CD4-positive, alpha-beta T cell treated with Interleukin-1 beta for 1 hour (primary cell): ENCODE measurements at places on chromosomes 2 and 18.

DNA sequence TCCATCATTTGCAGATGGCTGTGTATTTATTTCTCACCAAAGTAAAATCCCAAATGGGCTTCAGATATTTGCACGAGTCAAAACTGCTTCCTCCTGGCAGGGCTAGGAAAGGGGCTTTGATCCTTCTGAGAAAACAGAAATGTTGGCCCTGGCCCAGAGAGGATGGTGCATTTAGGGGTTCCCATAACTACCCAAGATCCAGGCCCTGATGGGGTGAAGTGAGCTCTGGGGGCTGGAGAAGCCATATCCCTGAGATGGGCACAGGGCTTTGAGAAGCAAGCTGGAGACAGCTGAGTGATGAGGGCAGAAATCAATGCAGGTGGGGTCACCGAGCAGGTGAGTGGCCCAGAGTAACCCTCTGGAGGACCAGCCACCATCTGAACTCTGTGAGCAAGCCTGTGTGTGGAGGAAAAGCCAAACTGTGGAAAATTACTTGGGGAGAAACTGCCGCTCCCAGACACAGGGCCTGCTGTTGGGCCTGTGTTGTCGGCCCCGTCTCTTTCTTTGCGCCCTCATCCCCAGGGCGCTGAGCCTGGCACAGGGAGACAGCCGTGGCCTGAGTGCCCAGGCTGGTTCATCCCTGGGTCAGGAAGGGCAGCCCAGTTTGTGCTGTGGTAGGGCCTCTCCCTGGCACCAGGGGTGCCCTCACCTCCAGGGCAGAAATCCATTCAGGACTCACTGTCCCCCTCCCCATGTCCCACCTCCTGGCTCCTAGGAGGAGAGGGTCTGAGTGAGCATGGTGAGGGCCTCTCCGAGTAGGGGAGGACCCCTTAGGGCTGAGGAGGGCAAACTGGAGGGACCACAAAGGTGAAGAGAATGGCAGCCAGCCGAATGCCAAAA lies 167.8 kb upstream of the HAAO start:
- no peak for DNase-seq

DNA sequence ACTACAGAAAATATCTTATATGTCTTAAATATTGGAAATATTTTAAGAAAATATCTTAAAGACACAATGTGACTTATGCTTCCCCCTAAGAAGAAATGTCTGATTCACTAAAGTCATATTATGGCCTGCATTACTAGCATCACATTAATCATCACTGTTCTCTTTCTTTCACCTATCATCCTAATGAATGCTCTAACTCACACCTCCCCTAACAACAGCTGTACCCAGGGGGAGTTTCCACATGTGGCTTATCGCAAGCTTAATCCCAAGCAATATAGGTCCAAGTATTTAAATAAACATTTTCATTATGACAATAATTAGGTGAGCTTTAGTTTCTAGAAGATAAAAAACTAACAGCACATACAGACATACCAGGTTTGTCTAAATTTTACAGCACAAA lies 39.6 kb downstream of the REV1 start:
- DNase-seq = no peak

DNA sequence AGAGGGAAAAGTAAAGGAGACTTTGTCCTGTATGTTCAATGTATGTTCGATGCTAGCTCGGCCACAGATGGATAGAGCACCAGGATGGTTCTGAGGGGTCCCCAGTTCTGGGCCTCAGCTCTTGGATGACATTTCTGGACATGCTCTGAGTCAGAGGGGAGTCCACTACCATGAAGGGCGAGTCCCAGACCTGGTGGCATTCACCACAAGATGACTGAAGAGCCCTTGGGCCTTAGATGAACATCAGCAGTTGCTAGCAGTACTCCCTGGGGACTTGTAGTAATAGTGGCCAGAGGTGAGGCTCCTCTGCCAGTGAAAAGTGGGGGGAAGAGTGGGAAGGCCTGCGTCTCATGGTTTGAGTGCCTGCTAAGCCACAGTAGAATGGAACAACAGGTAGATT lies 109.5 kb downstream of the GRB14 start:
- DNase-seq = no peak

- no peak for DNase-seq
These were observed 119.3 kb upstream of the RBBP8 start for GRCh38 chr18:22813648-22814328.

GRCh38 chr2:107259408-107260195 lies 373.6 kb upstream of the ST6GAL2 start:
- no peak for DNase-seq

GRCh38 chr18:74949611-74950010 lies 259.3 kb downstream of the PTGR3 start:
- no peak for DNase-seq

DNA sequence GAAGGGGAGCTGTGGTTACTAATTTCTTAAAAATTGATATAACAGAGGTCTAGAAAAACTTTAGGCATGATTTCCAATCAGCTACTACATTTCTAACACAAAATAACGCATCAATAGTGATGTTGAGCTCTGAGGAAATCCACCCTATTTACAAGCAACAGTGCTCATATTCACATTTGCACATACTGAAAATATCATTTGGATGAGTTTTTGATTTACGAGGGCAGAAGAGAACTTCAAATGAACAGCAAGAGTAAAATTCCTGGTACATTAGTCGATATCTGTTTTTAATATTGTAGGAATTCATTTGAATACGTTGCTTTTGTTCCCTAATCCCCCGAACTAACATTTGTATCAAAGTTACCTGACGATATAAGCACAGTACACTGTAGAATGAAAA lies 761.0 kb upstream of the POU3F3 start:
- no peak for DNase-seq

DNA sequence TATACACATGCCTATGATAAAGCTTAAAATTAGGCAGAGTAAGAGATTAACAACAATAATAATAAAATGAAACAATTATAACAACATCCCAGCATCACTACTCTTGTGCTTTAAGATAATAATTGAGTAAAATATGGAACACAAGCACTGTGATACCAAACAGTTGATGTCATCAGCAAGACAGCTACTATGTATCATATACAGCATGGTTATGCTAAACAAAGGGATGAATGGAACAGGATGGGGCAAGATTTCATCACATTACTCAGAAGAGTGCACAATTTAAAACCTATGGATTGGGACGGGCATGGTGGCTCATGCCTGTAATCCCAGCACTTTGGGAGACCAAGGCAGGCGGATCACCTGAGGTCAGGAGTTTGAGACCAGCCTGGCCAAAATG lies 1221.0 kb downstream of the SUCLG1 start:
- DNase-seq = no peak

- DNase-seq = no peak
These were observed 1656.7 kb upstream of the NXPH2 start for GRCh38 chr2:140436936-140437335.

GRCh38 chr2:172726172-172726735 lies 9.4 kb upstream of the RAPGEF4 start:
- no peak for DNase-seq

DNA sequence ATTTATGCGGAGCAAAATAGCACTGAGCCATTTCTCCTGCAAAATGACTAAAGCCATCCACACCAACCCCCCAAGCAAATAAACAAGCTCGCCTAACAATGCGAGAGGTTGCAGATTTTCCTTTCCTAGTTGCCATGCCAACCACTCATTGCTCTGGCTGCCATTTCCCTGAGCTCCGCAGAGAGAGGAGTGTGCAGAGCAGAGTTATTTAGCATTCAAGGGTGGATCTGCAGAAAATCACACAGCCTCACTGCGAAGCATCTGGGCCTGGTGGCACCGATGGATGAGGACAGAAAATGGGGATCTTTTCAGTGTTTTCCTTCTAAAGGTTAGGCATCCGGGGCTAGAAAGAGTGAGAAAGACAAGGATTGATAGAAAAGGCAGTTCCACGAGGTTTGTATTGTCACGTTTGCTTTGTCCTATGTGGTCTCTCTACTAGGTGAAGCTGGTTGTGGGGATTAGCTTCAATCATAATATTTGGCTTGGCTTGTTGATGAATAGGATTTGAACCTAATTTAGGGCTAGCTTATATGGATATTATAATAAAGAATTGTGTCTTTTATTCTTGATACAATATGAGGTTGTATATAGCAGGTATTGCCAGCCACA lies 110.2 kb upstream of the UNC80 start:
- no peak for DNase-seq
